KBM-7 (cell line): ENCODE measurements at places on chromosomes 2 and 18.
A peak's percentile ranks its signal among the peaks of the same experiment; 100 is the strongest.

GRCh38 chr2:122019724-122020123, 264.3 kb downstream of the TSN start:
- peak; percentile 57 for DNase-seq

DNA sequence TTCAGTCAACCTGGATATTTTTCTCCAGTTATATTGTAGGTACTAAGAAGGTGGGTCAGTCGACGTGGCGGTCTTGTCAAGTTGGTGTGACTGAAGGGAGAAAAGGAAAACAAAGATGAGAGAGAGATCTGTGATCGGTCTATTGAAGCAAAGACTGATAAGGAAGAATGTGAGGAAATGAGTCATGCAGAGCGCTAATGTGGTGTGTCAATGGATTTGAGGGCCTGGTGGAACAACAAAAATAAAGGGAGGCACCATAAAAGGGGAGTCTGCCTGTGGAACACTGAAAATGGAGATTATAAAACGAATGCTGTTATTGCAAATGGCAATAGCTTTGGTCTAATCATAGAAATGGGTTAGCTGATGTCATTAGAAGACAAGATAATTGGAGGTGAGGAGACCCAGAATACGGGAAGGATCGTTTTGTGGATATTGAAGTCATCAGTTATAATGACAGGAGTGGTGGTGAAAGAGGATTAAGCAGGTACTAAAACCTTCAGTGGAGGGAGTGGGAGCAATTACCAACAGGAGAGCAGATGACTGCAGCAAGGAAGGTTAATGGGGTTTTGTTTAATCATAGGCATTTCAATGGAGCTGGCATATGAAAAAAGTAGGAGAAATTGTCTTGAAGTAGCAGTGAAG, 599.1 kb upstream of the FSHR start:
- DNase-seq = peak; percentile 0

- DNase-seq = no peak
These were observed 187.6 kb downstream of the DOK6 start for GRCh38 chr18:69588301-69588700.

DNA sequence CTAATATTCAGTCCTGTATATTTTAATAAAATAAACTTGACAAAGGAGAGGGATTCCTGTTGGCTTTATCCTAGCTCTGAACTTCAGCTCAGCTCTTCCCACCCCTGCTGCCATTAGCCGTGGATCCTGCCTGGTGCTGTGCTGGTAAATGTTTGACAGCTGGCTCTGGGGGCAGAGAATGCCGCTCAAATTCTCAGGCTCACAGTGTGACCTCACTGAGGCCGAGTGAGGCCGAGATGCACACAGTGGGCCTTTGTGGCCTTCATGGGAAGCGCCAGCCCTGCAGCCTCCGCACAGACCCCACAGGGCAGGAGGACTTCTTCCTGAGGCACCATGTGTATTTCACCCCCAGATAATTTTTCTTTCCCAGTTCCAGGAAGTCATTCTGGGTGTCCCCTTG, 16.5 kb upstream of the FAHD2A start:
- DNase-seq = no peak

GRCh38 chr2:25053041-25053440, 11.2 kb downstream of the EFR3B start:
- DNase-seq = no peak

GRCh38 chr2:223487214-223487846, 114.8 kb downstream of the SCG2 start:
- DNase-seq = no peak

GRCh38 chr2:186531257-186531775, 45.3 kb downstream of the ZC3H15 start:
- DNase-seq = no peak

- no peak for DNase-seq
These were observed 57.6 kb downstream of the SMAD7 start for GRCh38 chr18:48893061-48893607.

DNA sequence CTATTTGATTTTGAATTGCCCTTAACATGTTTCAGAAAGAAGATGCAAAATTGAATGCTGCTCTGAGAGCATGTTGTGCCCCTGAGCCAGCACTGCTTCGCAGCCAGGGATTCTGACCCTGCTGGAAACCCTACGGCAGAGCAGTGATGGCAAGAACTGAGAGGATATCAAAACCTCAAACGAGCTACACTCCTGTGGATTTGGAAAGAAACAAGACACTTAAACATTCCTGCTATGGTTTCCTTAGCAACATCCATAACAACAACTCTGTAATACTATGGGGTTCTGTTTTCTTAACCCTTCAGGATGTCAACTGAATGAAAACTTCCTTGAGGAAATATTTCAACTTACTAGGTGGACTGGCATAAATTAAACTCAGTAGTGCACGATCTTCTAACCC, 649.1 kb downstream of the NYAP2 start:
- no peak for DNase-seq

- no peak for DNase-seq
These were observed 158.8 kb upstream of the ZEB2 start for GRCh38 chr2:144678736-144679135.

DNA sequence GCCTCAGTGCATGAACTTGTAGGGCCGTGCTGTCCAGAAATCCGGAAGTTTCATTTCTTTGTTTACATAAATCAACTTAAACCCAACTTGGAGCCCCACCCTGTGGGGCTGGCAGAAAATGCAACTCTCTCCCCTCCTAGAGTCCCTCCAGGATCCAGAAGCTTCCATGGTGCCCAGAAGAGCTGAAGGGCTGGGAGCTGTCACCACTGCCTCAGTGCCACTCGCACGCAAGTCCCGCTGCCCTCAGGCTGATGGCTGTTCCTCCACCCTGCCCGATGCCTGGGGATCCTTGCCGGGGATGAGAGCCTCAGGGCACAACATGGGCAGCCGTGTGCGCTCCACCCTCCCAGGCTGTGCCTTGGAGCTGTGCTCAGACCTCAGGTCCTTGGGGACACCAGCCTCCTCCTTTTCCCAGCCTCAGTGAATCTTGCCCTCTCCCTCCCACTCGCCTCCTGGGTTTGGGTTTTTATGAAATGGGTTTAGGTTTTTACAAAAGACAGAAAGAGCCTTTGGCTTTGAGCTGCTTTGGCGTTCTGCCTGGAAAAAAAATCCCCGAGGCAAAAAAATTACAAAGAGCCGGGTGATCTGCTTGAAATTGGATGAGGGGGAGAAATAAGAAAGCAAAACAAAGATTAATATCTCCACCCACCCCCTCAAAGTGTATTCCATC, 155.2 kb downstream of the TWIST2 start:
- no peak for DNase-seq

- no peak for DNase-seq
These were observed 14.9 kb downstream of the ATAD2B start for GRCh38 chr2:23912054-23912453.

DNA sequence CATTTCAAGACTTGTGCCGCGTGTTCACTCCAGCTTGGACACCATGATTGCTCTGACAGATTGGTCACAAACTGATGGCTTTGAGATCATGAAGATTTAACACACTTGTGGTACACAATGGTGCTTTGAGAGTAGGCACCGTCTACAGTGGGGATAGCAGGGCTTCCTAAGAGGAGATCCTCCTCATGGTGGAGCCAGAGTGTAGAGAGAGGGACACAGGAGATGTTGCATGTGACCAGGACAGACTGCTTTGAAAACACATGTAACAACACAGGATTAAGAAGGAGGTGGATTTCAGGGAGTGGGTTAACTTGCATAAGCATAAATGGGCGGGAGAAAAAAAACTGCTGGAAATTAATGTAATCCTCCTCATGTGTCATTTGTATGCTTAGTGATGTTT, 95.7 kb upstream of the LINC00305 start:
- DNase-seq = peak; percentile 1

DNA sequence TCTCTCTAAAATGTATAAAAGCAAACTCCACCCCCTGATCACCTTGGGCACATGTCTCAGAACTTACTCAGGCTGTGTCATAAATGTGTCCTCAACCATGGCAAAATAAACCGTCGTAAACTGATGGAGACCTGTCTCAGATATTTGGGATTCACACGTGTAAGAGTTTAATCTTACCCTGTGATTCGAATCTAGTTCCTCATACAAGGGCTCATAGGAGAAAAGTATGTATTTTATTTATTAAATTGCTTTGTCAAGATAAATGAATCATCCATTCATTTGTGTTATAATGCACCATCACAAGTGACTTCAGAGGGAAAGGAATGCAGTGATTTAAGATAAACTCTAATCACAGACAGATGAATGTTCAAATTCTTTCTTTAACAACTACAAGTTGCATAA, 712.5 kb upstream of the LRATD1 start:
- DNase-seq = no peak

- peak; percentile 49 for DNase-seq
These were observed 766 bp downstream of the MFF start for GRCh38 chr2:227325839-227326195.

DNA sequence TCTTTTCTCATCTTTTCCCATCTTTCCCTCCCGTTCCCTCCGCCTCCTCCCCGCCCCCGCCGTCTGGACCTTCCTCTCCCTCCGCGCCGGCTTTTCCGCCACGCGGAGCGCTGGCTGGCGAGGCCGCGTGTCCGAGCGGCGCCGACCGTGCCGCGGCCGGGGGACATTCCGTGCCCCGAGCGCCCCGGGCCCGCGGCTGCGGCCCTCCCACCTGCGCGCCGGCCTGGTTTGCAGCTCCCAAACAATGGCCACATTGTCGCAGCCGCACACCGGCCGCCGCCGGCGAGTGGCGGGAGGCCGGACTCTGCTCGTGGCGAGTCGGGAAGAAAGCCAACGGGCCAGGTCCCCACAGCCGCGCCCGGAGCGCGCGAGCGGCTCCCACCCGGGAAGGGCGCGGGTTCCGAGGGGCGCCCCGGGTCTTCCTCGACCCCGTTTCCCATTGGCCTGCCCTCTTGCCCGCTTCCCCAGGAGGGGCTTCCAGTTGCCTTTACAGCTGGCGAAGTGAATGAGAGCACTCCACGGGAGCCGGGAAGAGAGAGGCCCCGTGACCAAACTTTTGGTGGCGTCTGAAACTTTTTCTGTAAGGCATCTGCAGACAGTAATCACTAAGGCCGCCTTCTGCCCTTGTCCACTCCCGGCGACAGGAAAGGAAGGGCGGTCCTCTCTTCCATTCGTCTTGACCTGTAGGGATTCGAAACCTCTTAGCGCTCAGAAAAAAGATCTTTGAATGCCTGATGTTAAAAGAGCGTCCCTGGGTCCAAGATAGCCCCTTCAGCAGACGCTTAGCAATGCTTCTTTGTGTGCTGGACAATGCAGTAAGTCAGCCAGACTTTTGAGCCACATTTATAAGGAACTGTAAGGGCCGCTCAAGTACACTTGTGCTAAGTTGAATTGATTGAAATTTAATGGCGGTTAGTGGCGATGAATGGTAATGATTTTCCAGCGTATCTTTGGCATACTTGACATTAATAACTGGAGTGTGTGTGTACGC, 6.2 kb downstream of the GLI2 start:
- DNase-seq = no peak

GRCh38 chr2:63700271-63700670, 111.5 kb downstream of the MDH1 start:
- no peak for DNase-seq

DNA sequence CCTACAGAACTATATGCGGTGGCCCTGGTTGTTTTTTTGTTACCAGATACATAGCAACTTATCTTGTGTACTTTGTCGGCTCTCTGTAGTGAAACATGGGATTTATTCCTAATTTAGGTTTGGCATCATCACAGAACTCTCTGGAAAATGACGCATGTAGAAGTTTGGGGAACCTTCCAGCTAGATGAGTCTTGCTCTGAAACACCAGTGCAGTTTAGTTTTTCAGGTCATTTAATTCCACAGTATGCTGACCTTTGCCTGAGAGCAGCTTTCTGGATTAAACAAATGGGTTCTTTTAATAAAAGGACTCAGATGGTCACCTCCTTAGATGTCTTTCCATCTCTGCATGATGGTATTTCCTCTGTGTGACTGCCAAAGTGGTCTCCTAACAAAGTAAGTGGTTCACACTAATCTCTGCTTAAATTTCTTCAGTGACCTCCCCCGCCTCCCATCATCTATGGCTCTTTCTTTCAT, 39.9 kb downstream of the MYO3B start:
- DNase-seq = no peak

GRCh38 chr2:72181616-72182015, 34.0 kb upstream of the CYP26B1 start:
- DNase-seq = no peak

DNA sequence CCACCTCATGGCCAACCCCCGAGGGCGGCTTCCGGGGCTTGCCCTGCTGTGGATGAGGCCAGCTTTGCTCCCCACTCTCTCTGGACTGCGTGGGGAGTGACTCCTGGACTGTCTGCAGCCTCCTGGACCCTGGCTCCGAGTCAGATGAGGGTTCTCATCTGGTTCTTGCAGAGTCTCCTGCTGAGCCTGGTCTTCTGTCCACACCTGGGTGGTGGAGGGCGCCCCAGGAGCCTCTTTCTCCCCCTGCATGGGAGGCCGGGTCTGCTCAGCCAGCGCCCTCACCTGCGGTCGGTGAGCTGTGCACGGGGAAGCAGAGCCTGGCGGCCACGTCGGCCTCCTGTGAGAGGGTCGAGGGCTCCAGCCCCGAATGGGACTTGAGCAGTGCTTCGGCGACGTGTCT, 78.3 kb downstream of the RTP5 start:
- DNase-seq = no peak

- peak; percentile 46 for DNase-seq
These were observed 265.3 kb upstream of the PKDCC start for GRCh38 chr2:41782306-41783158.

- DNase-seq = no peak
These were observed 18.8 kb downstream of the TMEM18 start for GRCh38 chr2:658426-658825.

GRCh38 chr2:143840601-143841000, 679.3 kb downstream of the ZEB2 start:
- DNase-seq = no peak

GRCh38 chr2:146986161-146986560, 858.7 kb upstream of the ACVR2A start:
- no peak for DNase-seq

GRCh38 chr2:56754627-56755026, 570.8 kb downstream of the CCDC85A start:
- no peak for DNase-seq

DNA sequence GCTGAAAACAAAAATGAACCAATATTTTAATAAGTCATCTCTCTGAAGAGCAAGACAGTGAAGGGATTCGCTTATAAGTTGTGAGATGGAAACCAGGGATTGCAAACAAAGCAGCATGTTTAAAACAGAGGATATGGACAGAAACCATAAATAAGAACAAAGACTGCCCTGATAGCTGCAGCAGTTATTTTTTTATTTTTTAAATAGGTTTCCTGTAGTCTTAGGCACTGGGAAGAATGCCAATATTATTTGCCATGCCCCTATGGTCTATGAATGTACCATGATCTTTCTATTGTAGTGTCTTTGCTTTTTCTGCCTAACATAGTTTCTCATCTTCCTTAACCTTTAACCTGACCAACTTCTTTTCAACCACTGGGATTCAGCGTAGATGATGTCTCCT, 1334.0 kb upstream of the NRXN1 start:
- no peak for DNase-seq

DNA sequence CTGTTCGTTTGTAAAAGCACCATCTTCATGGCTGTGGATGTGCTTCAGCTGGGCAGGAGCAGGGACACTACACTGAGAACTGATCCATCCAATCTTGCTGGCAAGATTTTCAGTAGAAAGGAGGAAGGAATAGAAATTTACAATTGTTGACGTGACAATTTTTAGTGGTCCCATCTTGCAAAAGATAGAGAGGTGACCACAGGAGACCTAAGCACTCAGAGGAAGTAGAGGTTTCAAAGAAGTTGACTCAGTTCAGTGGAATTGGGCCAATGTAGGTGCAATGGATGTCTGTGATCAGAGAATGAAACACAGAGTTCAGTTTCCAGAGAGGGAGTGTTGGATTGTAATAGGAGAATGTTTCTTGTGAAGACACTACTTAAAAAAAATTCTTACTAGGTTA, 1.4 kb downstream of the UGT1A5 start:
- no peak for DNase-seq
